Forelimb muscle (tissue), 1 donor: ENCODE measurements at places on chromosomes 5 and 9. TPM values are rescaled to one million over a fixed set of nuclear protein-coding genes. Genes with fewer than 3 reads are reported as not detected.

DNA sequence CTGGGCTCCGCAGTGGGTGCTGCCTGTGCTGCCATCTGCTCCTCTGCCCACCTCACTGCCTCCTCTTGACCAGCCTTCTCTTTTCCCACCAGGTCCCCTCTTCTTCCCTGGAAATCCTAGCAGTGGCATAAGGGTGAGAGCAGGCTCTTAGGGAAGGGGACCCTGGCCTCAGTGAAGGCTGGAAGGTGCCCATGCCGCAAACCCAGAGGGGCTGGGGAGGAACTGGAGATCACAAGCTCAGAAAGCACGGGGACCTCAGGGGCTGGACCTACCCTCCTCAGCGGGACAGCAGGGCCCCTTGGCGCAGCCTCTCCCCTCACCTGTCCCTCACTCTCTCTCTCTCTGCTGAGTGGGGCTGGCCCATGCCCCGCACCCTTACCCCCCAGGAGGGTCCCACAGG lies 144.4 kb upstream of the IRX2 start:
- DNase-seq, result no peak

ALDOB gene
- 0.51 TPM for polyA plus RNA-seq

DNA sequence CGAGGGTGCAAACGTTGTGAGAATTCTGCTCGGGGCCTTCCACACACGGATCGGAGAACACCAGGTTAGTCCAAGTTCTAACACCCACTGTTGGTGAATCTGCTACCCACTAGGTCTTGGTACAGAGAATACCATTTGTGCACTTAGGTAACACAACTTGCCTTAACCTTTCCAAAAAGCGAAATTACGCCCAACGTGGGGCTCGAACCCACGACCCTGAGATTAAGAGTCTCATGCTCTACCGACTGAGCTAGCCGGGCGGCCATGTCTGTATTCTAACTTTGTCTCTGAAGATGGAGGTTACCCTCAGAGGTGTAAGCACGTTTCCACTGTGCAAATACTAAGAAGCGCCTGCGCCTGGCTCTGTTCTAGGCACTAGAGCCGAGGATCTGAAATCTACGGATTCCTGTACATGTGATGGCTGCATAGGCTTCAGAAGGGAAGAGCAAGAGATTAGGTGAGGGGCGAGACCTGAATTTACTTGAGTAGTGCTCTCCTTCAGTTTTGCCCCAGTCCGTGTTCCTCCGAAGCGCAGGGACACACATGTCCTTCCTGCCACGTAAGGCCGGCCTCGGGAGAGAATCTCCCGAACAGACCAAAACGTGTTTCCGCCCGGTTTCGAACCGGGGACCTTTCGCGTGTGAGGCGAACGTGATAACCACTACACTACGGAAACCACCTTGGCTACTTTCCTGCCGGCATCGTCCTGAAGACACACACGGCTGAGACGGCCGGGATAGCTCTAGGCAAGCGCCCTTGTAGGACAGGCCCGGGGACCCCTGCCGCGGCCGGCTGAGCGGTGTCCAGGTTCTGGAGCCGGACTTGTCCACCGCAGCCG lies 1.1 kb upstream of the TRIM41 start:
- peak; percentile 67 for DNase-seq

DNA sequence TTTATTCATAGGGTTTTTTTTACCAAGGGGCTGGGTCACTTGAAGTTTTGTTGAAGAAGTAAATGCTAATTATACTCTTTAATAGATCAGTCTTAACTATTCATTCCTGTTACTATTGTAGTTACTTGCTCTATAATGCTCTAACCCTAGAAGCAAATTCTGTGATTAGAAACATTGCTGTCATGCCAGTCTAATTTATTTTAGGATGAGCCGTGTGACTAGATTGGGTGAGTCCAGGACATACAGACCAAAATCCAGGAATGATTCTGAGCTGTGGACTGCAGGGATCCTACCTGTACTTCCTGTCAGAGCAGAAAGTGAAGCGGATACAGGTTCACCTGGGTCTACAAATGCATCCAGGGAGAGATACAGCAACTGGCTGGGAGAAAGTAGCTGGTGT lies 757 bp upstream of the CCDC192 start:
- no peak for DNase-seq

- no peak for DNase-seq
These were observed 1.5 kb downstream of the CLIC3 start for GRCh38 chr9:136994888-136995230.

HACD4 gene
- 1.5 TPM for polyA plus RNA-seq

- DNase-seq, result no peak
These were observed 84.7 kb downstream of the CSNK1A1 start for GRCh38 chr5:149466457-149466972.

- DNase-seq, result no peak
These were observed 111.1 kb downstream of the UGCG start for GRCh38 chr9:112007575-112008240.

GRCh38 chr5:33795496-33795895 lies 96.3 kb downstream of the ADAMTS12 start:
- DNase-seq, result no peak

DNA sequence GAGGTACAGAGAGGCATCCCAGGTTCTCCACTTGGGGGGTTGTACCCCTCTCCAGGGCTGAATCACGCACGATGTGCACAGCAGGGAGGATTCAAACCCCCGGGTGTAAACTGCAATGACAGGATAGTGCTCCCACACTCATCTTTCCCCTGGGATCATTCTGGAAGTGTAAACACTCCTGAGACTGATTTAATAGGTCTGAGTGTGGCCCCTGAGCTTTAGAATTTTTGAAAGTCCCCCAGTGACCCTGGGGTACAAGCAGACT lies 16.5 kb downstream of the BICD2 start:
- DNase-seq, result no peak

DNA sequence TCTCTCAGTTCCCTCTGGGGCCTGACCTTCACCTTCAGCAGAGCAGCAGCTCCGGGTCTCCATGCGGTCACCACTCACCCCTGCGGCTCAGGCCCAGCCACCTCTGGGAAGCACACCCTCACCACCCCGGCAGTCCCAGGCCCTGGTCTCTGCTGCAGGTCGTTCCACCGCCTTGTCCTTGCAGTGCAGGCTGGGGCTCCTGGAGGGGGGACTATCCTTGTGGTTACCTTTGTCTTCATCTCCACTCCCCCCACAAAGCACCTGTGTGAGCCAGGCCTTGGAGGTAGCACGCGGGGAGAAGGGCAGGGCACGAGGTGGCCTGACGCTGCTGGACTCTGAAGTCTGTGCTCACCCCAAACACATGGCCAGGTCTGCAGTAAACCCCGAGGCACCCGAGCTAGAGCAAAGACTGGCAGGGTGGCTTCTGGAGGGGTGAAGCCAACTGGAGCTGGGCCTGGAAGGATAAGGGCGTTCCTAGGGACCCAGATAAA lies 33.2 kb upstream of the RXRA start:
- no peak for DNase-seq

DNA sequence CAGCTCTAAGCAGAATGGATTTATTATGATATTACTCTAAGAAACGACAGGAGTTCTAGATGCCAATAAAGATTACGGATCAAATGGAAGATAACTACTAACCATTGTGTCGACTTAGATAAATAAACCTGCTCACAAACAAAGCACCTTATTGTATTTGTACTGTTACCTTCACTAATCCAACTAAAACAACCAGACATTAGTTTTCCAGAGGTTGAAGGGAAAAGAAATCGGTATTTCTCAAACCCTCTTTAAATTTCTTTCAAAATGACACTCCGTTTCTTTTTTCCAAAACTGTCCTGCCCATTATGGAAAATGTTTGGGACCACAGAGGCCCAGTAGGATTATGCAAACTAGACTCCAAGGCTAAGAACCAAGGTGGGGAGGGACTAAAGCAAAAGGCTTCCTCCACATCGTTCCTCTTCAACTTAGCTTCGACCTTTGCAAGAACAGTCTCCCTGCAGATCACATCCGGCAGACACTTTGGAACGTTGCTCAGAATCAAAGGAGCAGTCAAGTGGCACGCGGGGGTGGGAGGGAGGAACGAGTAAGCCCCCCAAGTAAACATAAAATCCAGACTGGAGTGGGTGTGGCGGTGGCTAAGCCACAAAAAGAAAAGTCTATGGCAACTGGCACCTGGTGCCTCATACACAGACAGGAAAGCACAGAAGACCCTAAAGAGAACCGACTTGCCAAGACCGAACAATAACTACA lies 2.7 kb downstream of the MLLT3 start:
- no peak for DNase-seq

DNA sequence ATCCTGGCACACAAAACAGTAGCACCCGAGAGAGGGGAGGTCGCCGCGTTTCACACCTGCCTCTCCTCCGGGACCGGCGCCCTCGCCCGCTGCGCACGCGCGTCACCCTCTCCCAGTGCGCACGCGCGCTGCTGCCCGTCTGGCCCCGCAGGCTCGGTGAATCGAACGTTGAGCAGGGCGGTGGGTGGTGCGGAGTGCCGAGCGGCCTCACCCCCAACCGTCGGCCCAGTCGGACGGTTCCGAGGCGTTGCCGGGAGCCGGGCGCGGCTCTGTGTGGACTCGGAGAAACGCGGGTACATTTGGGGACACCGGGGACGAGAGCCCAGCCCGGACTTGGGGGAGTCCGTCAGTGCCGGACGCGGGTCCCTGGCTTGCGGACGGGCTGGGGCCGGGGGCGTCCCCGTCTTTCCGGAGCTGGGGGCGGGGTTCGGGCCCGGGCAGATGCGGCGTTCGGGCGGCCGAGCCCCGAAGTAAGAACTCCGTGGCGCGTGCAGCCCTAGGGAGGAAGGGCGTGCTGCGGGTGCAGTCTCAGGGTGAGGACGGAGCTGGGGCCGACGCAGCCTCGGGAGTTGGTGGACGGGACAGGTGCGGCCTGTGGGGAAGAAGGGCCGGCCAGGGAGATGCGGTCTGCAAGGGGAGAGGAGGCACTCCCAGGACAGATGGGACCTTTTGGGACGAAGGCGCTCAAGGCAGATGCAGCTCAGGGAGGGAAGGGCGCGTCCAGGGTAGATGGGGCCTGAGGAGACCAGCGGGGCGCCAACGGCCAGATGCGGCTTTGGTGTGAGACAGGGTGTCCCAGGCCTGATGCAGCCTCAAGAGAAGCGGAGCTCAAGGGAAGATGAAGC lies at the start of gene POMT1:
TSS of gene POMT1 (plus strand) at position 138 of the 845 bp plus-strand sequence. CDS start 1,301 bp downstream, outside the sequence.
- DNase-seq, result peak; percentile 45

ANKDD1B gene
- polyA plus RNA-seq, result 1.0 TPM

DNA sequence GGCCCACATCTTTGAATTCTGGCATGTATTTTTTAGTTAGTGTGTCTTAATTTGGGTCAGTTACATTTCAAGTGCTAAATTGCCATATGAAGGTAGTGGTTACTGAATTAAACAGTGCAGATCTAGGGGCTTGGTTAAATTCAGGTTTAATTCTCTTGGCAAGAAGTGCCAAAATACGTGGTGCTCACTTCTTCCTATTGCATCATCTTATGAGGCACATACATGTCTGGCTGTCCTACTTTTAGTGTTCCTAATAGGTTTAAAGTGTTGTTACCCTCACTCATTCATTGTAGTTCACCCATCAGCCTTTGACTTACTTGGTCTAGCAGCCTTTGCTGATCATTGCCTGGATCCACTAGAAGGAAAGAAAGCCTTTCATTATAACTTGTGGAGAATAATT lies 59.5 kb downstream of the RPS6 start:
- no peak for DNase-seq

NUTM2F gene
- not detected for polyA plus RNA-seq

ARL14EPL gene
- polyA plus RNA-seq, result not detected

AJM1 gene
- 2.4 TPM for polyA plus RNA-seq
